ENCODE measurements at places on chromosomes 7 and 10.

DNA sequence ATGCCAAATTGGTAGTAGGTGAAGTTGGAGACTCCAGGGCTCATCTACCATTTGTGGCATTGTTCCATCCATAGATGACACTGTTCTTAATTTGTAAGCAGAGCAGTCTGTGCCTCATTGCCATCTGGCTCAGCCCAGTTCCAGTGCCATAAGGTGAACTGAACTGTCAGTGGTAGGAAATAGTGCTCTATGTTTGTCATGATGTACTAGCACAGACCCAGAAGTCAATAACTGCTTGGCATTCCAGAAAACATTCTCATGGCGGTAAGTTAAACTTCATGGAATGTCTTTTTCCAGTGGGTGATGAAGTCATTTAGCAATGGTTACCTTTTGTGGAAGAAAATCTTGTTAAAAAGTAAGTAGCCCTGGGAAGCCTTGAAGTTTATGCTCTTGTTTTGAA is 302.7 kb downstream of the SUGCT start:
- DNase-seq = no peak

DNA sequence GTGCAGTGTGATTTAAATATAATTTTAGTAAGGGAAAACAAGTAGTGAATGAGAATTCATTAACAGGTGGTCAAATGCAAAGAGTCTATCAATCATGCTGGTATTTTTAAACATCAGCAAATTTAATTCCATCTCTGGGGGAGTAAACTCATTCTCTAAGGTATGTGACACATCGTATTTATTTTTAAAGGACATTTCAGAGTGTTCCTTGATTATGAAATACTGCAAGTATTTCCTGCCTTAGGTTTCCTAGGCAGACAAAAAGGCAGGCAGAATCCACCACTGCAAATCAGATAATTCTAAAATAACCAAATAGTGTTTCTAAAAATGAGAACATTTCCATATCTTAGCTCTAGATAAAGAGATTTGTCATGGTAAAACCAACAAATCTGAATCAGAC is 193.8 kb downstream of the LRRTM3 start:
- DNase-seq = no peak

GRCh38 chr10:32988604-32989003 is 30.6 kb upstream of the ITGB1 start:
- DNase-seq = no peak

DNA sequence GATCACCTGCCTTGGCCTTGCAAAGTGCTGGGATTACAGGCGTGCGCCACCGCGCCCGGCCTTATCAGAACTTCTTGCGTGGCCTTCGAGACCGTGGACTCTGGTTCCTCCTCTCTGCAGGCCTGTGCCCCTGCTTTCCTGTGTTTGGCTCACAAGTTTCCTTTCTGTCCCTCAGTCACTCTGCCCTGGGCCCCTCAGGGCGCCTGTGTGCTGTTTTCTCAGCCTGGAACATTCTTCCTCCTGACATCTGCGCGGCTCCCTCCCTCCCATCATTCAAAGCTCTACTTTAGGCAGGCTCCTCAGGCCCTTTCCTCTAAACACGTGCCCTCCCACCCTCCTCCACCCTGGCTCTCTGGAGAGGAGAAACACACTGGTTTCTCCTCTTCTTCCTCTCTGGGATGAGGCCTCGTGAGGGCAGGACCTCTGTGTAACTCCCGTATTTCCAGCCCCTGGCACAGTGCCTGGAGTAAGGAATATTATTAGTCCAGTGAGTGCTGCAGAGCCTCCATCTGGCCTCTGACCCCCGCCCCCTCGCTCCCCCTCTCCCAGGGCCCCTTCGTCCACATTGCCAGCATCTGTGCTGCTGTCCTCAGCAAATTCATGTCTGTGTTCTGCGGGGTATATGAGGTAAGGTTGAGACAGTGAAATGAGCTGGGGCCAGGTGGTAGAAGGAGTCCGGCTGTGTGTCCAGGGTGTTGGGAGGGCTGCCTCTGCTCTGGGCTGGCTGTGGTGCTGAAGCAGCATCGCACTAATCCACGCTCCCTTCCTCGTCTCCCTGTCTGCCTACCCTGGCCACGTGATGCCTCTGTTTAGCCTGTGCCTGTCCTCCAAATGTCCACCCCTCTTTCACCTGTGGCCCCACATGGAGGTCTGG is 7.1 kb downstream of the CLCN1 start:
- DNase-seq = no peak

DNA sequence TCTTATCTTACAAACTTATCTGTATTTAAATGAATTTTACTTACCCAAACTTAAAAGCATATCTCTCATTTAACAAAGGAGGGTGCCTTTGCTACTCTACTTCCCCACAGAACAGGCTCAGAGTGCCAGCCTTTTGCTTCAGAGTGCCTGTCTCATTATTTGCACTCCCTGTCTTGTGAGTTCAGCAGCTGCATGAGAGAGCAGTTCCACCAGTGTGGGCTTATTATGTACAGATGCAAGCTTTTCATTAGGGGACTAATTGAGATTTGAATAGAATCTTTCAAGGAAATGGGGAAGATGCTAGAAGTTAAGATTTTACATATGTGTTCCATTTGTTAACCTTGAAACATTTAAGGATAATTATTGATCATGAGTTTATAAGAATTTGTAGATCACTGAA is 310.2 kb upstream of the LRRN3 start:
- no peak for DNase-seq

DNA sequence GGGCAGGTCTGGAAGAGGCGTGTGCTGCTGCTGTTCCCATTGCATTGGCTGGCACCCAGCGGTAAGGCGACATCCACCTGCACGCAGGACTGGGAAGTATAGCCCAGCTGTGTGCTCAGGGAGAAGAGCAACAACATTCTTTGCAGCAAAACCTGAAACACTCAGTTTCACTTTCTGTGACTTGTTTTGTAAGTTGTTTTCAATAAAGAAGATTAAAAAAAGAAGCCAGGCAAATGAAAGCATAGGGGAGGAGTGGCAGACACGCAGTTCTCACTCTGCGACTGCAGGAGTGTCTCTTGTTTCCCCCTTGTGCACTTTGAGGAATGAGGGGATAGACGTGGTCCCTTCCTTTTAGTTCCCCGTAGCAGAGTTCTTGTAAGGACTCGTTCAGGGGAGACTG is 5.8 kb downstream of the FBH1 start:
- no peak for DNase-seq

DNA sequence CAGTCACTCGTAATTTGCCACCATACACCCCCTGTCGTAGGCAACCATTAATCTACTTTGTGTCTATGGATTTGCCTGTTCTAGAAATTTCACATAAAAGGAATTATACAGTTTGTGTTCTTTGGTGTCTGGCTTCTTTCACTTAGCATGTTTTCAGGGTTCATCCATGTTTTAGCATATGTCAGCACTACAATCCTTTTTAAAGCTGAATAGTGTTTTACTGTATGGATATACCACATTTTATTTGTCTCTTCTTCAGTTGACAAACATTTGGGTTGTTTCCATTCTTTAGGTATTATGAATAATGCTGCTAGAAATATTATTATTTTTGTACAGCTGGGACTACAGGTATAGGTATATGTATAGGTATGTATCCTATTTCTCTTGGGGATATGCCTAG is 17.4 kb upstream of the SVIL start:
- no peak for DNase-seq

GRCh38 chr10:57979491-57979890 is 288.2 kb downstream of the IPMK start:
- DNase-seq = no peak

- no peak for DNase-seq
These were observed 41.7 kb downstream of the IL15RA start for GRCh38 chr10:5935628-5936027.

GRCh38 chr7:117338020-117338419 is 15.2 kb upstream of the WNT2 start:
- no peak for DNase-seq

GRCh38 chr10:102617041-102617440 is 27.2 kb upstream of the TRIM8 start:
- no peak for DNase-seq

- DNase-seq = no peak
These were observed 53.6 kb upstream of the ZPBP start for GRCh38 chr7:50146692-50147091.

- no peak for DNase-seq
These were observed 55.3 kb downstream of the TCAF1 start for GRCh38 chr7:143846692-143847091.

DNA sequence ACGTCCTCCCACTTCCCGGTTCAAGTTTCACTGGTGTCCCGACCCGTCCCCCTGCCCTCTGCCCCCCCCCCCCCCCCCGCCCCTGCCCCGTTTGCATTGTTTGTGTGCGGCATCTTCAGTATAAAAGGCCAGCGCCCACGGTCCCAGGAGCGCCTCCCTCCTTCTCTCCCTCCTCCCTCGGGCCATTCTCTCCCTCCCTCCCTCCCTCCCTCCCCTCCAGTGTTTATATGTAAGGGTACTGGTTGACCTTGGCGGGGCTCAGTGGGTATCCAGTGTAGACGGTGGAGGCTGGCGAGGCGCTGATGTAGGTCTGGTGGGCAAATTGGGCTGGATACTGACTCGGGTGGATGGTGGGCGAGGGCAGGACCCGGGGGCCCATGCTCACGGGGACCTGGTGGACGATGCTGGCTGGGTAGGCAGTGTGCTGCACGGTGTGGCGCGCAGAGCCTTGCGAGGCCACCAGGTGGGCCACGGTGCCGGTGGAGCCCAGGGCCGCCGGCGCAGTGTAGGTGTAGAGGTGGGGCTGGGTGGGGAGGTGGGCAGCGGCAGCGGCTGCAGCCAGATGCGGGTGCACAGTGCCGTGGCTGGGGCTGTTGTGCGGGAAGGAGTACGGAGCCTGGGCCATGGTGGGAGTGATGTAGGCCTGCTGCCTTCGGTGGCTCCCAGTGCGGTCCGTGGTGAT is 49.4 kb downstream of the CLEC2L start:
- DNase-seq = no peak

DNA sequence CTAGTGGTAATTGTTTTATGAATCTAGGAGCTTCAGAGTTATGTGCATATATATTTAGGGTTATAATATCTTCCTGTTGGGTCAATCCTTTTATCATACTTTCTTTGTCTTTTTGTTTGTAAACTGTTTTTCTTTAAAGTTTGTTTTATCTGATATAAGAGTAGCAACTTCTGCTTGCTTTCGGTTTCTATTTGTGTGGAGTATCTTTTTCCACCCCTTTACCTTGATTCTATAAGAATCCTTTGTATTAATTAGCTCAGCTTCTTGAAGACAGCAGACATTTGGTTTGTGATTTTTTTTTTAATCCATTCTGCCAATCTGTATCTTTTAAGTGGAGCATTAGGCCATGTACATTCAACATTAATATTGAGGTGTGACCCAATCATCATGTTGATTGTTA is 9.3 kb downstream of the CASP7 start:
- DNase-seq = no peak

GRCh38 chr7:108455551-108455997 is 662 bp downstream of the NRCAM start:
- no peak for DNase-seq

- no peak for DNase-seq
These were observed 54.9 kb upstream of the ABCB5 start for GRCh38 chr7:20560325-20561180.

DNA sequence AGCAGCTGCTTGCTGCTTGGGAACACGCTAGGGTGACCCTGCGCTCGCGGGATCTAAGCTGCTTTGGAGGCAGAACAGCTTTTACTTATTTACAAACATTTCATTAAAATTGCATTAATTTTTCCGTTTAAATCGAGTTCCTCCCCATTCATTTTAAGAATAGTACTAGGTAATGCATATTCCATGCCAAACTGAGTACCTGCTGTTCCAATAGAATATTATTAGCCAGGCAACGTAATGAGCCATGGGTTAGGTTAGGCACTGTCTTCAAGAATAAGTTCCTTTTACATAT is 860 bp downstream of the EXOC6 start:
- DNase-seq = no peak

- no peak for DNase-seq
These were observed 31.8 kb downstream of the PCLO start for GRCh38 chr7:83130623-83131545.

DNA sequence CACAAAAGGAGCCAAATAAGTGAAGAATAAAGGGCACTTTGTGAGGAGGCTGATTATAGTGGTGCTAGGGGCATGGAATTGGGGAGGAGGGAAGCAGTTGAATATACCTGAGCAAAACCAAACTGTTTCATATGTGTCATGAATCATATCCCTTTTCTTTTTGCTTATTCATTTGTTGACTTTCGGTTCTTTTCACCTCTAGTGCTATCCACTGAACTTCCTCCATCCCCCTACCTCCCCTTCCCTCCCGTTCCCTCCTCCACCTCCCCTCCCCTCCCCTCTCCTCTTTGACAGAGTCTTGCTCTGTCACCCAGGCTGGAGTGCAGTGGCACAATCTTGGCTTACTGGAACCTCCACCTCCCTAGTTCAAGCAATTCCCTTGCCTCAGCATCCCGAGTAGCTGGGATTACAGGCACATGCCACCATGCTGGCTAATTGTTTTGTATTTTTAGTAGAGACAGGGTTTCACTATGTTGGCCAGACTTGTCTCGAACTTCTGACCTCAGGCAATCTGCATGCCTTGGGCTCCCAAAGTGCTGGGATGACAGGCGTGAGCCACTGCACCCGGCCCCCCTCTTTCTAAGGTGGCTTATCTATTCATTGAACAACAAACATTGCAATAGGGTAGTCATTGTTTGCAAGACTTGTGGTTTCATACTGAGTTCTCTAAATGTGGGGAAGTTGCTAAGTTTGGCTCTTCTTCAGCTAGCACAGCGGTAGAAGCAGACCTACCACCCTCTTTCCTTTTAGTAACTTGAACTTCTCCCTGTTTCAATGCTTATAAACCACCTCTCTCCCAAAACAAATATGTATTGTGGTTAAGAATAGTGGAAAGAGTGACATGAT is 150.4 kb upstream of the PRPS1L1 start:
- DNase-seq = no peak

DNA sequence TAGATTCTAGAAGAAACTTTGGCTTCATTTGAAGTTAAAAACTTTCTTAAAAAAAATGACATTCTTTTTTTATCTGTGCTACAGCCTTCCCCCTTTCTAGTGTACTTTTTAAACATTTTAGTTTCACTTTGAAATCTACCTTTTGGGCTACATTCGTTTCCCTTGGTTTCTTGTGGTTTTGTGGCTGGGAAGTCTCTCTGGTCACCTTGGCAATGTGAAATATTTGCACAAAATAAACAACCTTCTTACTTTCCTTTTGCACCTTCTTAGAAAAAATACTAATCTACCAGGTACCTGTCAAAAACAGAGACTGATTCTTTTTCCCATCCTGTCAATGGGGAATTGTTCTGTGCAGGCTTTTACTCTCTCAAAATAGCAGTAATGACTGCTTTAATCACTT is 350.2 kb downstream of the GATA3 start:
- no peak for DNase-seq

DNA sequence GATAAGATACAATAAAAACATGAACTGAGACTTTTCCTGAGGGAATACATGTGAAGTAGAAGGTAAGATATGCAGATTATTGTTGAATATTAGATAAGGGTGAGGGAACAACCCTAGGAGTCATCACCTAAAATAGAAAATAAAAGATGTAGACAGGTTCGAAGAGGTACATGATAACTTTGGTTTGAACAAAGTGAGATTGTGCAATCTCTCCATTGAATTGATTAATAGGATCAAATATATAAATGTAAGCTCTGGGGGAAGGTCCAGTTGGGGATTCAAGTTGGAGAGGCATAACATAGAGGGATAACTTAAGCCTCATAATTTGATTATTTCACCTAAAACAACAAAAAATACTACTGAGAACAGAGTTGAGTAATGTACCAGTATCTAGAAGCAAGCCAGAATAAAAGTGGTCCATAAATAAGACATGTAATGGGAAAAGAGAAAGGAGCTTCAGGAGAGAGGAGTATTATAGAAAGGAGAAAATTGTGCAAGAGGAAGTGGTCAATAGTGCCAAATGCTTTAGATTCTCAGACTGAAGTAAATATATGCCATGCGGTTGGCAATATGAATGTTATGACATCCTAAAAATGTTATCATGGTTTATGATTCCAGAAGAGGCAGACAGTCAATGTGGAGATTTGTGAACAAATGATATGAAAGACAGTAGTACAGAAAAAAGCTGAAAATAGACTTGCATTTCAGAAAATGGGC is 282.3 kb upstream of the CHRM2 start:
- DNase-seq = no peak

Measured in NCI-H446 treated with DMSO at 0.1 percent for 48 hours (cell line).